Mucosa of gallbladder (tissue), 1 donor: ENCODE measurements at places on chromosomes 2 and 18. TPM values are rescaled to one million over a fixed set of nuclear protein-coding genes. Genes with fewer than 3 reads are reported as not detected.
A peak's percentile ranks its signal among the peaks of the same experiment; 100 is the strongest.

The SLC39A6 gene
- total RNA-seq, result 35.0 TPM

The DSG1 gene
- 0.89 TPM for total RNA-seq

- no peak for DNase-seq
Measured at GRCh38 chr2:110816404-110817365, 84.3 kb downstream of the ACOXL start.

DNA sequence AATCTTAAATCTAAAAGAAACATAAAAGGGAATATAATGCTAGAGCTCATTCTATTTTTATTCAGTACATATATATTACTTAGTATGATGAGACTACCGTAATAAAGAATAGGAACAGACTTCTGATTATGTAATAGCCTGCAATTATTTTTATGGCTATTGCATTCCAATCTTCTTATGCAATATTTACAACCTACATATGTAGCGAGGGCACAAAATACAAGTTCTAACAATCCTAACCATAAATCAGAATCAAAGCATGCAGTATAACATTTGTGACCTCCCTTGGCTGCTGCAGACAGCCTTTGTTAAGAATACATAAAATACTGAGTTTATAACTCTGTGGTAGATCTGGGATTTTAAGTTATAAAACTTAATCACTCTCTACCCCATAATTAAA, 177.6 kb downstream of the BABAM2 start:
- DNase-seq, result no peak

DNA sequence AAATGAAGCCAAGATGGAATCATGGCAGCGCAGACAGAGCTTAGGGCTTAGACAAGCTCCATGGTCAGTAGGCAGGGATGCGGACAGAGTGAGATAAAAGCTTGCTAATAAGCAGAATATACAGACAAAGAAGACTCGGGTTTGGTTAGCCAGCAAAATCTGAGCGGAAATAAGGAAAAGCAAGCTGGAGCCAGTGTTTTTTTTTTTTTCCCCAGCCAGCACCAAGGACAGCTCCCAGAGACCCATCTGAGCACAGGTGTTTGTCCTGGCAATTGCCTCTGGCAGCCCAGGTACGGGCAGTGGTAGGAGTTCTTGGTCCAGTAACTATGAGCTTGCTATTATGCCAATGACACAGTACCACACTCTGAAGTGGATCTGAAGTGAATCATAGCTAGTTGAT, 187.6 kb downstream of the ADCYAP1 start:
- no peak for DNase-seq

DNA sequence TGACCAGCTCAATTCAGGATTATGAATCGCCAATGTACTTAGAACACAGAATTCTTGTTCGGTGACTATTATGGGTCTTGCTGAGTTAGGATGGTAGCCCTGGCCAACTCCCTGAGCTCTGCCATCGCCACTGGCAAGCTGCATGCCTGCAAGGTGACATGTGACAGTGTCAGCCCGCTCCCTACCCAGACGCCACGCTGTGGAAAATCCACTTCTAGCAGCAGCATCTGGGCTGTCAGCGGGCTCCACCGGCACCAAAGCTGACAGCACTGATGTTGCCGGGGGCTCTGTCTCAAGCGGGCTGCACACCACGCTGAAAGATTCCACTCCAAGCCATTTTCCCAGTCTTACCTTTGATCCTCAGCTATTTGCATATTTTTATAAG, 100.7 kb downstream of the MYT1L start:
- no peak for DNase-seq

DNA sequence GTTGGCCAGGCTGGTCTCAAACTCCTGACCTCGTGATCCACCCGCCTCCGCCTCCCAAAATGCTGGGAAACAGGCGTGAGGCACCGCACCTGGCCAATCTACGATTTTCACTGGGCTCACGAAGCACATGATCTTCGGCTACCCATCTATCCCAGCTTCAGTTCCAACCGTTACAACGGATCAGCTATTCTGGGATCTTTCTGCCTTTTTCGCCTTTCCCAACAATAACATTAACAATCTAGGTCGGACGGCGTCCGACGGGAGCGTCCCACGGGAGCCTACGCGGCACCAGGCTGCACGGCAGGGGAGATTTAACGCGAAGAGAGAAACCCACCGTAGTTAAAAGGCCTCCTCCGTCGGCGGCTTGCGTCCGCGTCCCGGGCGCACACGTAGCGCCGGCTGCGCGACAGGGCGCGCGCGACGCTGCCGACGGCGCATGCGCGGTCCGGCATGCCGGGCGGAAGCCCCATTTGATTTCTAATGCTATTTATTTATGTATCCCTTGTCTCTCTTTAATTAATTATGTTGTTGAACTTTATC, at the start of gene MSL3B:
TSS of gene MSL3B (minus strand) at position 394 of the 540 bp plus-strand sequence.
- DNase-seq, result peak; percentile 23

GRCh38 chr2:174246944-174247381, 1.4 kb downstream of the OLA1 start:
- no peak for DNase-seq
